ENCODE measurements at places on chromosomes 12 and 14.

DNA sequence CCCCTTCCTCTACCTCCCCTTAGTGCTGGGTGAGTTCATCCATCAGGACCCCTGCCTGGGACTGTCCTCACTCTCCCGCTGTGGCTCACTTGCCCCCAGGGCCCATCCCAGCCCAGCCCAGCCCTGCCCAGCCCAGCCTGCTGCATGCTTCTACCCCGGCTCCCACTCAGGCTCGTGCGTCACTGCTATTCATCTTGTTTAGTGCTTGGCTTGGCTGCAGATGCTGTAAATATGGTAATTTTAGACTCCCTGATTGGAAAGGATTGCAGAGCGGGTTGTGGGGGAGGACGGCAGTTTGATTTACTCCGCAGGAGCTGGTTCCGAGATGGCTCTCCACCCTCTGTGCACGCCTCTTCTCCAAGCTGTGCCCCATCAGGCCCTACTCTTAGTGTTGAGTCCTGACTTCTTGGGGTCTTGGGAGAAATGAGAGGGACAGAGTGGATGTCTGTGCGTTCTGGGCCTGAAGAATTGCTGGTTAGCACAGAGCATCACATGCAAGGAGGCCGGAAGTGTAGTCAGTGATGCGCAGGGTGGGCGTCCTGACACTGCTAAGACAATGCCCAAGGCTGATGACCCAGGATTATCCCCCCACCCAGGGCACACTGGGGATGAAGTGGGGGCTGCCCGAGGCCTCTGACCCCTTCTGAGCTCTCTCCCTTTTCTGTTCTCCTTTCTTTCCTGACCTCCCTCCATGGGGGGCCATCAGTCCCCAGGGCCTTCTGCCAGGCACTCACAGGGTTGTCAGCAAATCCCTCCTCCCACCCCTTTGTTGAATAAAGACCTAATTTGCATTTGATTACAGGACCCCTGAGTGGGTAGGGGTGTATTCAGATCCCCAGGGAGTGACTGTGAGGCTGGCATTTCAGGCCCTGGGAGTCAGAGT lies 244.4 kb downstream of the ZFP36L1 start:
- DNase-seq = no peak

GRCh38 chr14:22531451-22532344 lies 57.3 kb downstream of the DAD1 start:
- DNase-seq = peak; percentile 93

- no peak for DNase-seq
Observed at GRCh38 chr12:57621497-57622292, 10.5 kb downstream of the ARHGEF25 start.

DNA sequence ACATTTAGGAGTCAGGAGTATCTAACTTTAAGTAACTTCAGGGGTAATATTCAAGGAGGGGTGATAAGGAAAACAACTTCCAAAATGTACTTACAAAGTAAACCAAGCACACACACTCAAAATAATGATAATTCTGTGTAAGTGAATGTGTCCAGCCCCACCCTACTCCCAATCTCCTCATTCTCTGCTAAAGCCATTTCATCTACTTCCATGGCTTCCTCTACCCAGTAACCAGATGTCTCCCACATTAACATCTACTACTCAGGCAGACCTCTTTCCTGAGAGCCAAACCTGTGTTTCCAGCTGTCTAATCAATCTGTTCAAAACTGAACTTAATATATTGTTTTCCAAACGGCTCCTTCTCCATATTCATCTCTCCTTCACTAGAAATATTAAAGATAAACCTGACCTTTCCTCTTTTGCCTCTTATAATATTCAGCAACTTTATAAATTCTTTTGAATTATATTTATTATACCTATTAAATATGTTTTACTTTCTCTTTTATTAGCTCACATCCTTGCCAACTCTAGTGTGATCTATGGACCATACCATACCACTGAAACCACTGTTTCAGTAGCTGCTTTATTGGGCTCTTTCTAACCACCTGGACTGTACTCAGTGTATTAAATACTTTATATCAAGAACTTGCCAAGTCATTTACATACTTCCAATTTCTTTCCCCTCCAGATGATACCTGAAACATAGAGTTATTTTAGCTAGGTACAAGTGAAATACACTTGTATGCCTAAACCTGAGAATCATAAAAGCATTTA lies 170.7 kb downstream of the PPFIA2 start:
- DNase-seq = no peak

DNA sequence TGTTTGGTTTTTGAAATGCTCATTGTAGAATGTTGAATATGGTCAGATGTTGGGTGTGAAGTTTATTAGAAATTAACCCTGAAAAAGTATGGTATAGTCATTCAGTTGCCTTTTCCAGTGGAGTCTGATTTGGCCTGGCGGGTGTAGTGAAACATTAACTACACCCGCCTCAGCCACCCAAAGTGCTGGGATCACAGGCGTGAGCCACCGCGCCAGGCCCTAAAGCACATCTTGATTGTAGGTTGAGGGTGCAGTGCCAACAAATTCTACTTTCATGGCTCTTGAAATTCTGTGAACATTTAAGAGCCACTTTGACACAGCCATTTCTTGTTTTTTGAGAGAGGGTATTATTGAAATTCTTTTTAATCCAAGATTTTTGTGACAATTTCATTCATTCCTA lies 624.9 kb downstream of the DIO2 start:
- no peak for DNase-seq

DNA sequence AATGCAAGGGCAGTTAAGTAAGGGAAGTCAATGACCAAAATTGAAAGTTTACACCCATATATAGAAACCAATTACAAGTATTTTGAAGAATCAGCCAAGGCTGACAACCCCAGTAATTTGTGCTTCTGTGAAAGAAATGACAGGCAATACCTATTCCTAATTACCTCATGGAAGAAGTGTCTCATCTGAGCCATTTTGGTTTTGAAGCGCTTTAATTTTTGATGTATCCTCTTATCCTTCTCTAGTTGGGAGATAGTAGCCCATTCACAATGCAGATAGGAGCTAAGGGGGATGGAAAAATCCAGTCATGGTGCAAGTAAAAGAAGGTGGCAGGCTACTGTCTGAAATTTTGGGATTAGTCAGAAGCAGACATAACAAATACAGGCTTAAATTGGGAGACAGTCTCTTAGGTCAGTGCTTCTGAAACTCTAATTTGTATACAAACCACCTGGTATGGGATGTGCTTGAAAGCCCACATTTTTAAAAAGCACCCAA lies 30.4 kb upstream of the SUPT16H start:
- DNase-seq = peak; percentile 24

GRCh38 chr12:2372178-2372577 lies 319.4 kb downstream of the CACNA1C start:
- no peak for DNase-seq

GRCh38 chr12:95117178-95117599 lies 43.8 kb upstream of the NR2C1 start:
- peak; percentile 38 for DNase-seq
